ENCODE measurements at places on chromosomes 5 and 9.

DNA sequence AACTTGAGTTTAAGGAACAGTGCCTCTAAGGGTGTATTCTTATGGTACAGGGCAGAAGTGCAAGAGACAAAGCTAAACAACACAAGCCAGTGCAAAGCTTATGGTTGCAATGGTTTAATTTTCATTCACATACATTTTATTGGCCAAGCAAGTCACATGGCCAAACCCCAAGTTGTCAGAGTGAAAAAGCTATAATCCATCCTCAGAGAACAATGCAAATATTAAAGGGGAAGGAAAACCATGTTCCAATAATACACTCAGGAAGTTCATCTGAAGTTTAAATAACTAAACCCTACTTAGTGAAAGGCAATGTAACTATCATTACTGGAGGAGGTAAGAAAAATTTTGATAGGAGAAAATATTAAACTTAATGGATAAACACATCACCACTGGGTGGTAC lies 26.6 kb upstream of the TLR4 start:
- DNase-seq = no peak

GRCh38 chr9:70935856-70936255 lies 185.6 kb downstream of the TRPM3 start:
- no peak for DNase-seq

DNA sequence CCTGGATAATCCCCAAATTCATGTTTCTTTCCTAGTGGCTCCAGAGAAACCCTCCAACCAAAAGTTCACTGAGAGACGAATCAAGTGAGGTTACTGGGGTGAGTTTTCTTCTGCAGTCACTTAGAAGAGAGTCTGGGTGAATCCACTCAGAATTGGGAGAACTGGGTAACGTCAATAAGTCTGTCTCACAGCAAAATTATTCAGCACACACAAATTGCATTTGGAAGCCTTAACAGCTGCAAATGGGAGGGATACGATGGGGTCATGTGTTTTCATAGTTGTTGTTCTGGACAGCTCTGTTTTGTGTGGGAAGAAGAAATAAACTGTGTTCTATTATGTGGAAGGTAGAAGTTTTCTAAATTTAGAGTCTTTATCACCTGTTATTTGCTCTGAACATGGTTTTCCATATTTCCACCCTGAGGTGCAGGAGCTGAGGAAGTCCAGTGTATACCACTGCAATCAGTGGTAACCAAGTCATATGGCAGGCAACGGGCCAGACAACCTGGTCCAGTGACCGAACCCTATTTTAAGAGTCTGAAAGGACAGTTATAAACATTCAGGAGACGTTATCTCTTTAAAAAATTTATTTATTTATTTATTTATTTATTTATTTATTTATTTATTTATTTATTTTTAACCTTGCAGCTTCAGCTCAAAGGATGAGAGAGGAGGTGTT lies 21.9 kb downstream of the MARCHF3 start:
- no peak for DNase-seq

DNA sequence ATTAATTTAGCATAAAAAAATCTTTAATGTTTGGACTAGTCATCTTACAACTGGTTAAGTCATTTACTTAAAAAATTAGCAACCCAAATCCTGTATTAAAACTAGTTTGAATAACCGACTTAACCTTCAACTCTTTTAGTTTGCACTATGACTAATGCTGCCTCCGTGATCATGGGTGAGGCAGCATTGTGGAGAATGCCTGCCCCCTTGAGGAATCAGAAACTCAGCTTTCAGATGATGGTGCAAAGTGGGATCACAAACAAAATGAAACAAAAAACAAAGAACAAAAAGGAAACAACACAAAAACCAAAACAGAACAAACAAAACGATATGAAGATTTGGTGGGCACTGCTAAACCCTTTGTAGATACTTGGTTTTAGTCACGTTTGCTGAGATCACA lies 127.0 kb upstream of the PALM2AKAP2 start:
- DNase-seq = peak; percentile 5

DNA sequence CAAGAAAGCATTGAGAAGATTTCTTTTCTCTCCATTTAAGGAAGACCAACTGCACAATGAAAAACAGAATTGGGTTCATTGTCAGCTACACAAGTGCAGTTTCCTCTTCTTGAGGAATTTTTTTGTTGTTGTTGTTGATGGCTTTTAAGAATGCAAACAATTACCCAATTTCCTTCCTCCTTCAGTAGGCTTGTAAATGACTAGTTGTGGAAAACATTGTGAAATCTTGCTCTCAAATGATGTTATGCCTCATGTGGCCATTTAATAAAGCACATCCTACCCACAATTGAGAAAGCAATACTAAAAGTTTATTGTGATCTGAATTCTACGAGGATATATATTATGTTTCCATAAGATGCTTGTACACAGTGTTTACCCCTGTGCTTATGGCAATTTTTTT lies 171.6 kb downstream of the FAM174A start:
- no peak for DNase-seq

DNA sequence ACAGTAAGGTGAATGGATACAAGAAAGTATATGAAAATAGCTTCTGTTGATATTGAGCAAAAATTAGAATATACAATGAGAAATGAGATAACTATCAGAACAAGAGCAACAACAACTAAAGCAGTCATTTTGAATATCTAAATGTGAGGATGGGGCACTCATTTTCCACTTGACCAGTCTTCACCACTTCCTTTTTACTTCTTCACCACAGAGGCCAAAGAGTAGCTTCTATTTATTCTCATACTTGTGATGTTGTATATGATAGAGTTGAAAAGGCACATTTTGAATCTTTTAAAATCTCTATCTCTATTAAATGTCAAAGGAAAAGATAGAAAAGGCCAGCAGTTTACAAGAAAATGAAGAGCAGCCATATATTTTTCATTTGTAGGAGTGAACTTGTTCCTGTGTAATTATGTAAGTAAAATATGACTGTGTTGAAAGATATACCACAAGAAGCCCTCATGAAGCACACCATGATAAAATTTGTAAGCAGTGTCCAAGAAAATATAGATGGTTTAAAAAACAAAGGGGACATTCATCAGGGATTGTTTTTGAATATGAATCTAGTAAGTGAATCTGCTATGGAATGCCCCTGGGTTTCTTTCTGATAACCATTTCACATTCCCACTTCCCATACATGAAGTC lies 39.2 kb downstream of the ADAMTS19 start:
- DNase-seq = no peak

DNA sequence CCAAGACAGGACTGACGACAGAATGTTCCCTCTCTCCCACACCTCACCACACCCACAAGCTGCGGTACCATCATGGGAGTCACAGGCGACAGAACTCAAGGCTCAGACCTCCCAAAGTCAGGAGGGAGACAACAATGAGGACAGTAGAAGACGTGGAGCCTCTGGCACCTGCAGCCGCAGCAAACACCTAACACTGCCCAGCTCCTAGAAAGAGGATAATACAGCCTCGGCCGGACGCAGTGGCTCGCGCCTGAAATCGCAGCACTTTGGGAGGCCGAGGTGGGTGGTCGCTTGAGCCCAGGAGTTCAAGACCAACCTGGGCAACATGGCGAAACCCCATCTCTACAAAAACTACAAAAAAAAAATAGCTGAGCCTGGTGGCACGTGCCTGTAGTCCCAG lies 13.2 kb upstream of the PRDM12 start:
- DNase-seq = no peak

- no peak for DNase-seq
Measured at GRCh38 chr5:6446626-6447309, 1.9 kb upstream of the UBE2QL1 start.

DNA sequence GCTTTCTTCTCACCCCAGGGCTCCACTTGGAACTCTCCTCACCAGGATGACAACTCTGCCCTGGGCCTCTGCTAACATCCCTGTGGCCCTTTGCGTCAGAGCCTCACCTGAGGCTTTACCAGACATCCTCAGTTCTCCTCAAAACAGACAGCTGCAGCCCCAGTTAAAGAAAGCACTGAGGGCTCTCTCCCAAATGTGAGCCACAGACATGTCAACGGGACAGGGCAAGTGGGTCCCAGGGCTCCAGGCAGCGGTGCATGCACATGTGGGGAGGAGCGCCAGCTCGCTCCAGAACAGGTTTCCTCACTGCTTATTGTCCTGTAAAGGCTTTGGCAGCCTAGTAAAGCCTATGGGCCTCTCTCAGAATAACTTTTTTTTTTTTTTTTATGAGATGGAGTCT lies 37.3 kb downstream of the IPPK start:
- DNase-seq = no peak

DNA sequence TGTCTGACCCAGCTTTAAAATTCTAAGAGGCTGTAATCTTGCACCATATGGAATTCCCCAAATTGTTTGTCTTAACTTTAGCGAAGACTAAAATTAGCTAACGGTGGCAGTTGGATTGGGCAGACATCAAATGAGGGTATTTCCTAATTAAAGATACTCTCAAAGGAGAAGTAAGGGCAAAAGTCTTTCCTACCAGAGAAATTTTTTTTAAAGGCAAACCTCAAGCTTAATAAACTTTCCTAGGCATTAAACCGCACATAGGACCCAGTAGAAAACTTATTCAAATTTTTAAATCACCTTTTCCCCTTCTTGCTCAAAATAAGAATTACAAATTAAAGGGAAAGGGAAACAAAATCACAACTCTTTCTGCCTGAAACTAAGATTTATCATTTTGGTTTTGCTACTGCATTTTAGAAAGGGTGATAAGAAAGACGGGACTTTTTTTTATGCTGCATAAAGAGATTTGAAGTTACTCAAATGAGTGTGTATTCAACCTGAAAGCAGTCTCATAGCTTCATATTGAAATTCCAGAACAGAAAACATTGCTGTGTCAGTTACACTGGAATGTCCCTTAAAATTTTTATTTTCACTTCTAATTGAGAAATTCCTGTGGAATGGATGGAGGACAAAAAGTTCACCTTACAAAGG lies 189.1 kb upstream of the PTGER4 start:
- no peak for DNase-seq

DNA sequence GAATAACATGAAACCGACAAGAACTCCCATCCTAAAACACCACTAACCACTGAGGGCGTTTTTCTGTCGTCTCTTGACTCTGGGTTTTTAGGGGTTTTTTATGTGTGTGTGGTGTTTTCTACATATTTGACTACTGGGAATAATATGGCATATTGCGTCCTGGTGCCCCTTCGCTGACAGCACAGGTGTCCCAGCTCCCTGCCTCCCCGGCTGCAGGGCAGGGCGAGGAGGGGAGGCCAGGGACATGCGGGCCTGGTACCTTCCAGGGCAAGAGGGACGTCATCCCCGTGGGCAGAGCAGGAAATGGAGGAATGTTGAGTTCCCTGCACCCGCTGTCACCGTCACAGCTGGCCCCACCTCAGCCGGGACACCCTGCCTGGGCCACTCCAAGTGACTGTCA lies 34.8 kb downstream of the VAV2 start:
- no peak for DNase-seq

DNA sequence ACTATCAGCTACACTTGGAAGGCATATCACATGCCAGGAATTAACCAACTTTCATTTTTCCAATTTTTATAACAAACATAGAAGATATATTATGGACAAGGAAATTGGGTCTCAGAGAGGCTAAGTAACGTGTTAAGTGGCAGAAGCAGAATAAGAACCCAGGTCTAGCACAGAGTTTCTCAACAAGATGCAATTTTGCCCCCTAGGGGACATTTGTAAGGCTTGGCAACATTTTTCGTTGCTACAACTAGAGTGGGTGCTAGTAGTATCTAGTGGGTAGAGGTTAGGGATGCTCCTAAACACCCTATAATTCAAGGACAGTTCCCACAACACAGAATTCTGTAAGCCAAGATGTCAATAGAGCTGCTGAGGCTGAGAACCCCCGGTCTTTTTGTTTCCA lies 180.6 kb downstream of the SNCAIP start:
- no peak for DNase-seq

DNA sequence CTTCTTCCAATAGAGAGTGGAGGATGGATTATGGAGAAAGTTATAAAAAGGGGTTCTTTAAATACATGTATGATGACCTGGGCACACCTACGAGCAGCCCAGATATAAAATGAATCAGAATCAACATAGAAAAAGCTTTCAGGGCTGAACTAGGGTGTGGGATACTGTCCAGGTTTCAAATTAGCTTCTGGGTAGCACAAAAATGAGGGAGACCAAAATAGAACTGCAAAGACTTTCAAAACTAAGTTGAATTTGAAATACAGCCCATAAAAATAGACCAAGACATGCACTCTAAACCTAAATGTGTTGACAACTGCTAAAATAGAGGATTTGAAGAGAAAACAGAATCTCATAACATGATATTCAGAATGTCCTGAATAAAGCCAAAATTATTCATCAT lies 17.0 kb downstream of the ZNF484 start:
- no peak for DNase-seq

GRCh38 chr9:31912636-31913035 lies 471.8 kb upstream of the ACO1 start:
- no peak for DNase-seq

DNA sequence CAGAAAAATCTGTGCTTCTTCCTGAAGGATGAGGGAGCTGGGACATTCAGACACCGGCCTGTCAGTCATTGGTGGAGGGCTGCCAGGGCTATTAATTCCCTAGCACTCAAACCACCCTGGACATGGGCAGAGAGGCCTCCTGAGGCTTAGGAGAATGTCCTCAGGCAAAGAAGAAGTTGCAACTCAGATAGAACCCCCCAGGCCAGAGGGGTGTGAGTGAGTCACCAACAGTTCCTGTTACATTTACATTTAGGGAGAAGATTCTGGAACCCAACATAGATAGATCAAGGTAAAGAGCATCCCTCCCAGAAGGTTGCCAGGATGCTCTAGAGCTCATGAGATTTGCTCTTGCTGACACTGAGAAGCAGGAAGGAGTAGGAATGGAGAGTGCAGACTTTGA lies 29.2 kb upstream of the SYK start:
- no peak for DNase-seq

DNA sequence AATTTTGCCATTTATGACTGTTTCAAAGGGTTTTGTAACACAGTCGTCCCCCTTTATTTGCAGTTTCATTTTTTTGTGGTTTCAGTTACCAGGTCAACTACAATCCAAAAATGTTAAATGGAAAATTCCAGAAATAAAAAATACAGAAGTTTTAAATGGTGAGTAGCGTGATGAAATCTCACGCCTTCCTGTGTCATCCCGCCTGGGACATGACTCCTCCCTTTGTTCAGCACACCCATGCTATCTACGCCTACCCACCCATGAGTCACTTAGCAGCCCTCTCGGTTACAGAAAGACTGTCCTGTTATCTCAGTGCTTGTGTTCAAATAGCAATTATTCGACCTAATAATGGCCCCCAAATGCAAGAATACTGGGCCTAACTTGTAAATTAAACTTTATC lies 765.3 kb upstream of the ADAMTS16 start:
- no peak for DNase-seq

DNA sequence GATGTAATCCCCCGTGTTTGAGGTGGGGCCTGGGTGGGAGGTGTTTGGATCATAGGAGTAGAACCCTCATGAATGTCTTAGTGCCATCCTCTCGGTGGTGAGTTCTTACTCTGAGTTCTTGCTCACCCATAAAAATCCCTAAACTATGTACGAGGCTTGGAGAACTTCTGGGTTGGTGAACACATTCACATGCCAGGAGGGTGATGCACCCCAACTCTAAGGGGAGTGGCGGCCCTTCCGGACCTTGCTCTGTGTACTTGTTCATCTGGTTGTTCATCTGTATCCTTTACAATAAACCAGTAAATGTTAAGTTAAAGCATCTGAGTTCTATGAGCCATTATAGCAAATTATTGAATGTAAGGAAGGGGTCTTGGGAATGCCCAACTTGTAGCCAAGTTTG lies 36.0 kb upstream of the RIC1 start:
- no peak for DNase-seq

GRCh38 chr9:69922646-69923045 lies 102.0 kb downstream of the CFAP95 start:
- DNase-seq = no peak

Data from caudate nucleus (tissue), 63 donors.